ENCODE measurements at places on chromosomes 13 and 19. TPM values are rescaled to one million over a fixed set of nuclear protein-coding genes. Genes with fewer than 3 reads are reported as not detected.

CD79A gene
- total RNA-seq = 0.48 TPM

ZSCAN1 gene
- total RNA-seq = under 0.01 TPM

SIGLEC12 gene
- not detected for total RNA-seq

PEAK3 gene
- total RNA-seq = not detected

ZNF761 gene
- total RNA-seq = 13.2 TPM

RHPN2 gene
- 25.1 TPM for total RNA-seq

MCF2L gene
- not detected for total RNA-seq

IGSF23 gene
- 0.48 TPM for total RNA-seq

KLF2 gene
- total RNA-seq = 0.24 TPM

GRIN2D gene
- under 0.01 TPM for total RNA-seq

NANOS3 gene
- total RNA-seq = 0.96 TPM

PPM1N gene
- 0.64 TPM for total RNA-seq

IGFL4 gene
- total RNA-seq = not detected

ERICH6B gene
- total RNA-seq = not detected

LILRB3 gene
- not detected for total RNA-seq

FXYD1 gene
- not detected for total RNA-seq

IL4I1 gene
- 4.8 TPM for total RNA-seq

KIR2DL1 gene
- total RNA-seq = not detected

SHISA7 gene
- total RNA-seq = not detected

CEACAM16 gene
- total RNA-seq = not detected

ATP4A gene
- total RNA-seq = not detected

SIGLEC11 gene
- total RNA-seq = not detected

SIGLEC8 gene
- total RNA-seq = not detected

PDE4A gene
- total RNA-seq = 0.64 TPM

RNF225 gene
- total RNA-seq = 3.0 TPM

LPAR2 gene
- total RNA-seq = 6.3 TPM

PLEKHA4 gene
- total RNA-seq = 3.8 TPM

KLK15 gene
- not detected for total RNA-seq

NKG7 gene
- total RNA-seq = not detected

SHC2 gene
- total RNA-seq = 0.85 TPM

STOML3 gene
- total RNA-seq = not detected

QPCTL gene
- total RNA-seq = 16.1 TPM

METTL21C gene
- not detected for total RNA-seq

TMEM38A gene
- total RNA-seq = 7.7 TPM

ANKRD24 gene
- total RNA-seq = 0.72 TPM

KLK8 gene
- total RNA-seq = 8.3 TPM

BRME1 gene
- under 0.01 TPM for total RNA-seq

CELF5 gene
- under 0.01 TPM for total RNA-seq

DHDH gene
- 8.4 TPM for total RNA-seq

ZNF763 gene
- 0.43 TPM for total RNA-seq

C19orf53 gene
- total RNA-seq = 46.5 TPM

PRTN3 gene
- total RNA-seq = not detected

DIAPH3 gene
- total RNA-seq = 4.3 TPM

IFI30 gene
- total RNA-seq = 39.5 TPM

CEACAM4 gene
- not detected for total RNA-seq

LPAR6 gene
- total RNA-seq = 4.8 TPM

DENND1C gene
- total RNA-seq = under 0.01 TPM

ELF1 gene
- 84.2 TPM for total RNA-seq

GRIK5 gene
- under 0.01 TPM for total RNA-seq

C19orf38 gene
- 1.7 TPM for total RNA-seq

NPAS1 gene
- 1.1 TPM for total RNA-seq

S1PR5 gene
- total RNA-seq = 10.4 TPM

KLF12 gene
- 8.0 TPM for total RNA-seq

C1QTNF9B gene
- total RNA-seq = not detected

EDNRB gene
- total RNA-seq = under 0.01 TPM

ZNF723 gene
- not detected for total RNA-seq

ZNF66 gene
- total RNA-seq = 4.1 TPM
